ENCODE measurements at places on chromosomes 5 and 9.

DNA sequence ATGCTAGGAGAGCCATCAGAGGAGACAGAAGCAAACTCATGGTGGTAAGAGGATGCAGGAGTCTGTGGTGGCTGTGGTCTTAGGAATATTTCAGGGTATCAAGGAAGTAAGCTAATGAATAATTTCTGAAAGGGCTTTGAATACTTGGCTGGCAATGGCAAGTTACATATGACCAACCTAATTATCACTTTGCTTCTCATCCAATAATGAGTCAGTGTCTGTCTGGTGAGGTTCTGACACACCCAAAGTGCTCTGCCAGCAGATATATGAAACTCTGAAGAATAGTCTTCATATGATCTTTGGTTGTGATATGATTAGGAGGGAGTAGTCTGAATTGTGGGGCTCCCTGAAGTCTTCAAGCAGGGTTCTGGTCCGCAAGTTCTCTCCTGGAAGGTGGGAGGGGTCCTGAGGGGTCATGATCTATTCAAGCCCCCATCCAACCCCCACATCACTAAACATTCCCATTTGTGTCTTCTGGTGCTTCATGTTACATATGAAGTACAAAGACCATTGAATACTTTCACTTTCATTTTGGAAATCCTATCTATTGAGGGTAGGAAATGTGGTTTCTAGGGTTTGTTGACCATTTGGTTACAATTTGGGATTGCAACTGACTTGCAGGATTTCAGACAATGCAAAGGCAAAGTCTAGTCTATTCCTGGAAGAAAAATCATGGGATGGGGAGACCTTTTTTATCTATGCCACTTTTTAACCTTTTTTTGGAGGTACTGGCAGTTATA is 199.9 kb upstream of the CDKN2B start:
- no peak for DNase-seq

GRCh38 chr5:117701062-117701461 is 1126.4 kb upstream of the SEMA6A start:
- no peak for DNase-seq

DNA sequence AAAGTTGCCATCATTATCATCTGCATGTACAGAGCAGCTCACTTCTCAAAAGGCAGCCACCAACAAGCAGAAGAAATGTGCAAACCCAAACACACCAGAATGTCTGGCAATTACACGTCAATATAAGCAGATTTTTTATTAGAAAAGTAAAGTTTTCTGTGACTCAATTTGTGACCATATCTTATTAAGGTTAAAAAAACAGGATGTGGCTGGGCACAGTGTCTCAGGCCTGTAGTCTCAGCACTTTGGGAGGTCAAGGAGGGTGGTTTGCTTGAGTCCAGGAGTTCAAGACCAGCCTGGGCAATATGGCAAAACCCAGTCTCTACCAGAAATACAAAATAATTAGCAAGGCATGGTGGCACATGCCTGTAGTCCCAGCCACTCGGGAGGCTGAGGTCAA is 176.7 kb downstream of the FANCC start:
- no peak for DNase-seq

DNA sequence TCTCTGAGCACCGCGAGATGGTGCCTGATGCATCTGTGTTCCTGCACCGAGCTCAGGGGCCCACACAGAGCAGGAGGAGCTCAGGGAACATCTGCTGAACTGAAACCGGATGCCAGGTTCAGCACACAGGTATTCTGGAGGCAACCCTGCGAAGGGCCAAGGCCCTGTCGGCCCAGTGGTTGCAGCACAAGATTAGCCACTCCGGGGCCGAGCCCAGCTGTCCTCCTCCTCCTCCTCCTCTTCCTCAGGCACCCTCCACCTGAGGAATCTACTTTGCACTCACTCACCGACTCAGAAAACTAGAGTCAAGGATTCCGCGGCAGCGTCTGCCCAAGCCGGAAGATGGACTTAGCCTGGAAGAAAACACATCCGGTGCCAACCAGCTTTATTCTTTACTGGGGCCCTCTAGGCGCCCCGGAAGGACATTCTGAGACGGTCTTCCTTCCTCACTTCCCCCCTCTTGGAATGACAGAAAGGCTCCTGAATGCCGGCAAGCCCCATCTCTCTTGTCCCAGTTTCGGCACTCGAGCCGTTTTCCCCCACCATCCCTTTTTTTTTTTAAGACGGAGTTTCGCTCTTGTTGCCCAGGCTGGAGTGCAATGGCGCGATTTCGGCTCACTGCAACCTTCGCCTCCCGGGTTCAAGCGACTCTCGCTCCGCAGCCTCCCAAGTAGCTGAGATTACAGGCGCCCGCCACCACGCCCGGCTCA is at the start of gene ZBTB6:
ZBTB6 (minus strand) TSS at position 360 of the 710 bp plus-strand sequence. CDS start 1,251 bp downstream, outside the sequence.
- peak; percentile 86 for DNase-seq

- no peak for DNase-seq
These were observed 15.5 kb downstream of the GNA14 start for GRCh38 chr9:77632652-77633051.

DNA sequence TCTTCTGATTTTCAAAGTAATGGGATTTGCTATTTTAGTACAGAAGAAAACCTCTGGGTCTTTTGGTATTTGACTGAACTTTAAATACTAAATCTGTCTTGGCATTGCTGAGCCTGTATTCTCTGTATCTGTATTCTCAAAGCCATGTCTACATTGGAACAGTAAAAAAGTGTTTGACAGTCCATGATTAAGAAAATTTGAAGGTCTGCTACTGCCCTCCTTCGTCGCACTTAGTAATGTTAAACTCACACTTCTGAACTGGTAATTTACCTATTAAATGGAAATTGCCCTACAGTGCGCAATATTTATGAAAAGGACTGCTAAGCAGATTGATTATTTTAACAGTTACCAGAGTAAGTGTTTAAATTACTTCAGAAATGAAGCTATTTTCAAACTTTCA is 165.7 kb upstream of the SMC2 start:
- no peak for DNase-seq

GRCh38 chr9:72955571-72955970 is 2.7 kb upstream of the ALDH1A1 start:
- no peak for DNase-seq

DNA sequence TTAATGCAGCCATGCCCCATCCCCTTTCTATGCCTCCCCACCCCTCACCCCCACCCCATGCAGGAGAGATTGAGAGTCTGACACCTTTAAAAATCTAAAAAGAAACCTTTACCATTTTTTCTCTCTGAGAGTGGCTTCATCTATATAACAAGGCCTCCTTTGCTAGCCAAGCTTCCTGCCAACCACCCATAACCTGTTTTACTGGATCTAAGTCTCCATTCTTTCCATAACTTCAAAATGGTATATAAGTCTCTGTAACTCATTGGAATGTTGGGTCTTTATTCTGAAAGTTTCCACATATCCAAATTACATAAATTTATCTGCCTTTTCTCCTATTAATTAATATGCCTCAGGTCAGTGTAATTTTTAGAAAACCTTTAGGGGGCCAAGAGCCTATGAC is 1174.0 kb downstream of the MAT2B start:
- DNase-seq: no peak

DNA sequence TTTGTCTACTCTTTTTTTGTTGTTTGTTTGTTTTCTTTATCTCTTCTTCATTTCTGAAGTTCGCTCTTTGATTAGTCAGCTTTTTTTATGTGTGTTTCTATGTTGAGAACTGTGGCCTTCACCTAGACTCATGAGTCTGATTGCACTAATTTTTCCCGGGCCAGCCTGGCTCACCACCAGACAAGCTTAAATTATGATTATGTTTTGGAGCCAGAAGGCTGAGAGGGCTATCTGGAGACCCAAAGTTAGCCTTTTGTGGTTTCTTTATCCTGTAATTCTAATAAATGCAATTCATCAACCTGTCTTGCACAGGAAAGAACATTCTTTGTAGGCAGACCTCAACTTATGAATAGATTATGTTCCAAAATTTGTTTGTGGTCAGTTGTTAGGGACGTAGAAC is 20.8 kb upstream of the ACTBL2 start:
- DNase-seq: no peak

GRCh38 chr9:121508415-121508814 is 8.8 kb upstream of the GGTA1 start:
- DNase-seq: no peak

- no peak for DNase-seq
These were observed 31.3 kb downstream of the SNAPC3 start for GRCh38 chr9:15453956-15454355.

GRCh38 chr5:181131514-181131913 is 545 bp upstream of the OR2V1 start:
- no peak for DNase-seq

- no peak for DNase-seq
These were observed 19.3 kb downstream of the MRPS27 start for GRCh38 chr5:72300590-72301339.

GRCh38 chr9:94827584-94828304 is 101.2 kb downstream of the AOPEP start:
- no peak for DNase-seq

DNA sequence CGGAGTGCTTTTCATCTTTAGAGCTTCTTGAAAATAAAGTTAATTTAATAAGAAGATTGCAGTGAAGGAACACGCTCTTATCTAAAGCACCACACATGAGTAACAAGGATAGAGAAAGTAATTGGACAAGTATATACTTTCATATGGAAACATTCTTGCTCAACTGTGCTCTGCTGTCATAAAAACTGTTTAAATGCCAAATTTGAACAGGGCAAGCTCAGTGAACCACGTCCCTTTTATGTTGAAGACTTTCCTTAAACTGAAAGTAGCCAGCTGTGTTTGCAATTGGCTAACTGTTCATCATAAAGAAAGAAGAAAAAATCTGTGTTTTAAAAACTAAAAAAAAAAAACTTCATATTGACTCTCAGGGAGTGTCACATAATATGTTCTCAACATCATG is 1610.7 kb upstream of the C9orf72 start:
- DNase-seq: no peak

GRCh38 chr5:31639481-31640411 is 815 bp downstream of the PDZD2 start:
- no peak for DNase-seq

- DNase-seq: no peak
These were observed 97.8 kb downstream of the SNX18 start for GRCh38 chr5:54615381-54615780.

DNA sequence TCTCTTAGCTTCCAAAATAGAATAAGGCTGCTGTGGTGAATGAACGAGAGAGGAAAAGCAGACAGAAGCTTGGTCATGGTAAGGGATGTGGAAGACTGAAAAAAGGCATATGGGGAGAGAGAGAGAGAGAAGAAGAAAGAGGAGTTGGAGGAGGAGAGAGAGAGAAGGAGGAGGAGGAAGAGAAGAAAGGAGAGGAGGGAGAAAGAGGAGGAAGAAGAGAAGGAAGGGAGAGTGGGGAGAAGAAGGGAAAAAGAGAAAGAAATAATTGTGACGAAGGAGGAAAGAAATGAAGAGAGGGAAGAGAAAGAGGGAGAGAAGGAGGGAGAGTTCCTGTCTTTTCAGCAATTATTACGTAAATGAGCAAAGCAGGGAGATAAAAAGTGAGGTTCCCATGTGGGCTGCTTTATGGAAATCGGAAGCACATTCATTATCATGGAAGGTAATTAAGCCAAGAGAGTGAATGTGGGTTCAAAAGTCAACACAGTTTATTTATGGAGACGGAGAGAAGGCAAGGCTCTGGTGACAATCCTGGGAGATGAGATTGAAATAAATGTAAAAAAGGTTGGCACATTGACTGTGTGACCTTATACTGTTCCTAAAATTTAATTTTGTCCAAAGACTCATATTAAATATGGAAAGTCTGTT is 611.2 kb downstream of the KIF4B start:
- DNase-seq: no peak

GRCh38 chr9:125495172-125496119 is 211.6 kb downstream of the MAPKAP1 start:
- DNase-seq: no peak

- no peak for DNase-seq
These were observed 217.8 kb upstream of the TLE4 start for GRCh38 chr9:79353856-79354520.

DNA sequence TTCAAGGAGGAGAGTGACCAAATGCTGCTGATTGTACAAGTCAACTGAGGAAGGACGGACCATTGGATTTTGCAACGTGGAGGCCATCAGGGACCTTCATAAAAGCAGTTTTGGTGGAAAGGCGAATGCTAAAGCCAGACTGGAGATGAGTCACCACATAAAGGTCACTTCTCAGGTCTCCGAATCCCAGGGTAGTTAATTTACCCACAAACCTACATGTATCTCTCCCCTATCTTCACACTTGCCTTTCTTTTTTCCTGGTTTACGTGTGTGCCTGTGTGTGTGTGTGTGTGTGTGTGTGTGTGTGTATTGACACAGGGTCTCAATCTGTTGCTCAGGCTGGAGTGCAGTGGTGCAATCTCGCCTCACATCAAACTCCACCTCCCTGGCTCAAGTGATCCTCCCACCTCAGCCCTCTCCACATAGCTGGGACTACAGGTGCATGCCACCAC is 4.6 kb upstream of the CTNNA1 start:
- no peak for DNase-seq

- DNase-seq: no peak
These were observed 724.1 kb upstream of the MEF2C start for GRCh38 chr5:89606939-89607534.

DNA sequence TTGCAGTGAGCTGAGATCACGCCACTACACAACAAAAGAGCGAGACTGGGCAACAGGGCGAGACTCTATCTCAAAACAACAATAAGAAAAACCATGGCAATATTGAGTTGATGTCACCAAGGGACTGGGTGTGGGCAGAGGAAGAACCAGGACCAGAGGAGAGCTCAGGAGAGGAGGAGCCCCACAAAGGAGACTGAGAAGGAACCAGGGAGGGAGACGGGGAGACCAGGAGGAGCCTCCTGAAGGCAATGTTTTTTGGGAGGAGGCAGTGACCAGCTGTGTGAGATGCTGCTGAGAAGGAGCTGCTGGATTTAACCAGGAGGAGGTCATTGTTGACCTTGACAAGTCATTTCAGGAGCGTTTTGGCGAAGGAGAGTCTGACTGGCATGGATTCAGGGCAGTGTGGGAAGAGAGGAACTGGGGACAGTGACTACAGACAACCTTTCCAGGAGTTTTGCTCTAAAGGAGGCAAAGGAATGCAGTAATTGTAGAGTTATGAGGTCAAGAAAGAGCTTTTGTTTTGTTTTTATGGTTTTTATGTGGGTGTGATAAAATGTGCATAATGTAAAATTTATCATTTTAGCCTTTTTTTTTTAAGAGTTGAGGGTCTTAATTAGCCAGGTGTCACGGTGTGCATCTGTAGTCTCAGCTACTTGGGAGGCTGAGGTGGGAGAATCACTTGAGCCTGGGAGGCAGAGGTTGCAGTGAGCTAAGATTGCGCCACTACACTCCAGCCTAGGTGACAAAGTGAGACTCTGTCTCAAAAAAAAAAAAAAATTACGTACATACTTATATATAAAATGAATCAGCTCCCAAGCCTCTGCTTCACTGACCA is 17.9 kb downstream of the TRUB2 start:
- DNase-seq: no peak

Measured in SHP77 treated with DMSO at 0.1 percent for 48 hours (cell line).